PC-9 (cell line): ENCODE measurements at places on chromosomes 2 and 18.
A peak's percentile ranks its signal among the peaks of the same experiment; 100 is the strongest.

DNA sequence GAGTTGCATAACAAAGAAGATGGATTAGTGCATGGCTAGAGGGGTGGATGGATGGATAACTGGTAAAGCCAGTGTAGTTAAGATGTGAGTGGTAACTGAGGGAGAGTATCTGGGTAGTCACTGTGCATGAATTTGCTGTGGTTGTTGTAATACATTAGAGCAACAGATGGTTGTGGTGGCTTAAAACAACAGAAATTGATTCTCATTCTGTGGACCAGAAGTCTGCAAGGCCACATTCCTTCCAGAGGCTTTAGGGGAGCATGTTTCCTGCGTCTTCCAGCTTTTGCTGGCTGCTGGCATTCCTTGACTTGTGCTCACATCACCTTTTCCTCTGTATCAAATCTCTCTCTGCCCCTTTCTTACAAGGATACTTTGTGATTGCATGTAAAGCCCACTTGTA lies 155.4 kb downstream of the ASB1 start:
- DNase-seq = no peak

DNA sequence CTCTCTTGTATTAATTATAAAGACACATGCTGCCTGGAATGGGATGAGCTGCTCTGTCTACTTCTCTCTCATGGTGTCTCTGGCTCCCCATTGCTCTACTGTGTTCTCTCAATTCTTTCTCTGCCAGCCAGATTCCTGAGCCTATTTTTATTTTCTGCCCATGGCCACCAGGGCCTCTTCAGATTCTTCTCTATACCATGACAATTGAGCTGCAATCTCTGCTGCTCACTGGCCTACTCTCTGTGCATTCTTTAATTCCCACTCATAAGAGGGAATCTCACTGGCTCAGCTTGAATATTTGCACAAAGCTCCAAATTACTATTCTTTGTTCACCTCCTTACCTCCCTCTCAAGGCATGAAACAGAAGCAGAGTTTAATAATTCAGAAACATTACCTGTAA lies 161.4 kb upstream of the GULP1 start:
- no peak for DNase-seq

DNA sequence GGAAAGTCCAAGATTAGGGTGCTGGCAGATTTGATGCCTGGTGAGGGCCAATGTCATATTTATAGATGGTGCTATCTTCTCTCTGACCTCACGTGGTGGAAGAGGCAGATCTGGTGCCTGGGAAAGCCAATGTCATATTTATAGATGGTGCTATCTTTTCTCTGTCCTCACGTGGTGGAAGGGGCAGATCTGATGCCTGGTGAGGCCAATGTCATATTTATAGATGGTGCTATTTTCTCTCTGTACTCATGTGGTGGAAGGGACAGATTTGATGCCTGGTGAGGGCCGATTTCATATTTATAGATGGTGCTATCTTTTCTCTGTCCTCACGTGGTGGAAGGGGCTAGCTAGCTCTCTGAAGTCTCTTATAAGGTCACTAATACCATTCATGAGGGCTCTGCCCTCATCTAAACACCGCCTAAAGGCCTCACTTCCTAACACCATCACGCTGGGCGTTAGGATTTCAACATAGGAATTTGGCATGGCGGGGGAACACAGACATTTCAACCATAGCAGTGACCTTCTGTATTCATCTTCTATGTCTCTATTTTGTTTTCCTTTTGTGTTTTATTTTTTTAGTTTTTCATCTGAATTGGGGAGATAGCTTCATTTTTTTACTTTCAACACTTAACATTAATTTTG lies 278.4 kb downstream of the SPAG16 start:
- no peak for DNase-seq

DNA sequence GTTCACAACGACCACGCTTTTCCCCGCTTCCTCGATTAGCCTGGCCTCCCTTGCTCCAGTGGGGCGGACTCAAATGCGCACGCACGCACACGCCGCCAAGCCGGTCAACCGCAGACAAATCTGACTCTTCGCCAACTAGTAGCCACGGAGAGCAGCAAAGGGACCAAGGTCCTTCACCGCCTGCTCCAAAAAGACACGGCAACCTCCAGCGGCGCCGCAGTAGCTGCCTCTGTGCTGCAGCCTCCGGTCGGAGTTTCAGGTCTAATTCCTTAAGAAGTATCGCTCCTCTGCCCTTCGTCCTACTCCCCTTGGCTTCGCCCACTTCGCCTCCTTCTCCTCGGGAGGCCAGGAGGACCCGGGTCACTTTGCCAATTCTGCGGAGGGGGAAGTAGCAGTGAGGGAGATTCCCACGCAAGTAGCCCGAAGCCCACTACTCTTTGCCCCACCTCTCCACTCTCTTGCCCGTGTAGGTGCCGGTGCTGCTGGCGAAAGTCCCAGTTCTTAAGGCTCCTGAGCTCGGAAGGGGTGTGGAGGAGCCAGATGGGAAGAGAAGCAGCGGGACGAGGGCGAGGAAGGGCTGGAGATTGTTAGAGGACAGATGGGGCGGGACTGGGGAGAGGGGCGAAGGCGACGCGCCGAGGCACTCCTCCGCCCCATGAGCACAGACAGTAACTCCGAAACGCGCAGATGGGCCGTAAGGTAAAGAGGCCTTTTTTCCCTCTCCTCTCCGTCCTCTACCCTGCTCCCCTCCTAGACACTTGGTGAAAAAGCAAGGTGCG lies 615 bp downstream of the AKAIN1 start:
- DNase-seq = no peak

- no peak for DNase-seq
Observed at GRCh38 chr2:183541766-183542165, 417.5 kb downstream of the NUP35 start.

- DNase-seq = peak; percentile 67
Observed at GRCh38 chr2:224039080-224039769, at the start of gene SERPINE2. Gene SERPINE2, minus strand, starts transcription at chr2:224039286. Its CDS starts 37,386 bp downstream, at chr2:224001900.

- no peak for DNase-seq
Observed at GRCh38 chr2:157476953-157477709, 33.2 kb upstream of the CYTIP start.

- DNase-seq = no peak
Observed at GRCh38 chr2:213122725-213123124, 28.7 kb downstream of the IKZF2 start.
